Activated naive CD4-positive, alpha-beta T cell (primary cell): ENCODE measurements at places on chromosomes 4 and X.

DNA sequence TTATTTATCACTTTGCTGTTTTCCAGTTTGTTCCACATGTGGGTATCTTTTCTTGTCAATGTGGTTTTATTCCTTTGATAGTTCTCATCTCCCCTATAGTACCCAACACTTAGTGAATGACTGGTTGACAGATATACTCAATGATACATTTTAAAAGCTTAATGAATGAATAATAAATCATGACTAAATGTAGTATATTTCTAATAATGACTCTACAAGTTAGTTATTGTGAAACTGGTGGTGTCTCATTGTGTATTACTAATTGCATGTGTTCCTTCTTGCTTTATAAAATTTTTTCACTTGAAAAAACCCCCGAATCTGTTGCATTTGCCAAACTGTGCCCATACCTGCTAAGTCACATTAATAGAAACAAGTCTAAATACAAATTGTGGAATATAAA is 95.4 kb downstream of the MBNL3 start:
- no peak for DNase-seq

- DNase-seq, result no peak
These were observed 472.5 kb upstream of the NR3C2 start for GRCh38 chr4:148914734-148915133.

DNA sequence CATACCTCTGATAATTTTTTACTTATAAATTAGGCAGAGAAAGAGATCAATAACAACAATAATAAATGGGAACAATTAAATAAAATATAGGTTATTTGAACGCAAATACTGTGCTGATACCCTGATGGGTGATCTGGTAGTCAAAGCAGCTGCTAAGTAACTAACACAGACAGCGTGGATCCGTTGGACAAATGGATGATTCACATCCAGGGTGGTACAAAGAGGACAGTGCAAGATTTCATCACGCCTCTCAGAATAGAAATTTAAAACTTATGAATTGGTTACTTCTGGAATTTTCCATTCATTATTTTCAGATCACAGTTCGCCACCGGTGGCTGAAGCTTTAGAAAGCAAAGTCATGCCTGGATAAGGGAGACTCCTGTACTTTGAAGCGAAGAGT is 1066.0 kb upstream of the ADGRL3 start:
- no peak for DNase-seq

- no peak for DNase-seq
These were observed 635.9 kb upstream of the FRG1 start for GRCh38 chr4:189304809-189305208.

GRCh38 chr4:128571747-128572146 is 237.8 kb upstream of the JADE1 start:
- DNase-seq, result no peak

DNA sequence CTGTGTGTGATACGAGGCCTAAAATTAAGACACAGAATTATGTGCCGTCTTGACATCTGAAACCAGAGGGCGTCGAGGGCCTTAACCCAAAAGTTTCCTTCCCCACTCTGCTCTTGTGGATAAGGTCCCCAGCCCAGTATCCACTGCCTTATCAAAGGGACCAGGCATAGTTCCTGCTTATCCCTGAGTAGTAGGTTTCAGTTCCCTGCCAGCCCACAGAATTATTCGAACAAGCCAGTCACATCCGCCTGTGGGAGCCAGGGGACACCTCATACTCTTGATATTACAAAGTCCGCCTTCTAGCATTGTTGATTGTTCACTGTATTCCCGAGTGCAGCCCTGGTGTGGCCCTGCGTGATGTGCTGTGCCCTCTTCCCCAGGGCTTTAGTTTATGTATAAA is 5.4 kb upstream of the MMRN1 start:
- no peak for DNase-seq

- DNase-seq, result no peak
These were observed at the start of gene PCDH7 for GRCh38 chr4:30720021-30720660. Gene PCDH7 (plus strand): TSS chr4:30720369. CDS start chr4:30721423, 1,054 bp downstream.

DNA sequence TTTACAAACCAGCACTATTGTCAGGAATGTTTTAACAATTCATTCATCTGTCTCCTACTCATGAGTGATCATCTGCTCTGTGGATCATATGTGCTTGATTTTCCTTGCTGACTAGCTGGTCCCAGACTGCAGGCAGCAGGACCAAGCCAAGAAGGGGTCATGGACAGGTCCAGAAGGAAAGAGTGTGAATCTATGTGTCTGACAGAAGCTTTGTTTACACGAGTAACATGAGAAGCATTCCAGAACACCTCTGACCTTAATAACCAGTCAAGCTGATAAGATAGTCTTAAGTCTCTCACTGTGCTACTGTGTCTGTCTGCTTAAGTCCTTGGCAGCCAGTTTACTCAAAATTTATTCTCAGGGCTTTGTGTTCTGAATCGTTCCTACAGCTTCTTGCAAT is 39.0 kb downstream of the GUCY1A1 start:
- DNase-seq, result no peak

DNA sequence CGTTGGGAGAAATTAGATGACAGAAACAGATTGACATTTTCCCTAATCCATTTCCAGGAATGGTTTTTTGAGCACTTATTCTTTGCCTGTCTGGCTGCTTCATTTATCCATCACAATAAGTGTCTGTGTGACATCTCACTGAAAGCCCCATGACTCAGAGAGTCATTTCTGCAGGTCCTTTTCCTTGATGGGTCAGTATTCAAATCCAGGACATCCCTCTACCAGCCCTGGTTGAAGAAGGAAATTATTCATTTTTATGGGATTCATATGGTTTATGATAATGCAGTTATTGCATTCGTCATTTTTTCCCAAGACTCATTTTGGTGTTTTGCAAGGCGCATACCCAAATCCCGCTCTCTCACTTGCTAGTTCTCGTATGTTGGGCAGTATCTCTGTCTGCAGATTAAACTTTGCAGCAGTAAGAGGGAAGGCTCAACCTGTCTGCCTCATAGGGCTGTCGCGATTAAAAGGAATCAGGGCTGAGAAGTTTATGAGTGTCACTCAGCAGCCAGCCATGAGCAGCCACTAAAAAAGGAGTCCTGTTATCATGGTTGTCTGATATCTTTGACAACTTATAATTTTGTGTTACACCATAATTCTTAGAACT is 44.0 kb downstream of the GYG2 start:
- DNase-seq, result no peak

GRCh38 chrX:24761306-24761705 is 67.6 kb downstream of the POLA1 start:
- DNase-seq, result no peak

DNA sequence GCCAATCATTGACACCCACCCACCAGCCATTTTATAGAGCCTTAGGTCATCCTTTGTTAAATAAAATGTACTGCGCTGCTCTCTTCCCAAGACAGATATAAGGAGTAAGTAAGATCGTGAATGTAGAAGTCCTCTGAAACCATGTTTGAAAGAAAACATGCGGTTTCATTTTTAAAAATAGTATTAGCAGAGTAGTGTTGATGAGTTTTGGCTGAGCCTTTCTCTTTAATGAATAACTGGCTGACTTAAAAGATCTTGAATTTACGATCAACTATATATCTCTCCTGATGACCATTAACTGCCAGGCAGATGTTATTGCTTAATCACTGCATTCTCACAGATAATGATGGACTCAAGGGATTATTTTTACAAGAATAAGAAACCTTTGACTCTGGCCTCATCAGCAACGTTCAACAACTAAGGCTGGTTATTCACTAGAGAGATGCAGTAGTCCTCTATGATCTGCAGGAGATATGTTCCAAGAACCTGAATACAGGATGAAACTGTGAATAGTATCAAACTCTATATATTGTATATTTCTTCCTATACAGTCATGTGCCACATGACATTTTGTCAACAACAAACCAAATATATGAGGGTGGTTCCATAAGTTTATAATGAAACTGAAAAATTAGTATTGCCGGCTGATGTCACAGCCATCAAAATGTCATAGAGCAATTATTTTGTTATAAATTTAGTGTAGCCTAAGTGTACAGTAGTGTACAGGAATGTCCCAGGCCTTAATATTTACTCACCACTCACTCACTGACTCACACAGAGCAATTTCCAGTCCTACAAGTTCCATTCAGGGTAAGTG is 80.8 kb downstream of the FAM13A start:
- no peak for DNase-seq

DNA sequence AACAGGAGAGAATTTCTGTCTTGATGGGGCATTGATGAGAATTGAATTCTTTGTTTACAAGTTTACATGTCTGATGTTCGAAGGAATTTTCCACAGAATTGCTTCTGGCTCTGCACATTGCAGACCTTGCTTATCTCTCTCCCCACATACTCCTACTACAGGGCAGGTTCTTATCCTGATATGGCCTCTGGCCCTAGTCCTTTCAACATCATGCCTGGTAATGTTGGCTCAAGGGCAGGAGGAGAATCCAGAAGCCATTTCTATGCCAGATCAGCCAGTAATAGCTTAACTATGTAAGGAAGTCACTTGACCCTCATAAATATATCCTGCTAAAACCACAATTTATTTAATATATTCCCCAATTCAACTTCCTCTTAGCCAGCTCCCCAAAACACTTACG is 24.3 kb upstream of the TSPAN5 start:
- no peak for DNase-seq

DNA sequence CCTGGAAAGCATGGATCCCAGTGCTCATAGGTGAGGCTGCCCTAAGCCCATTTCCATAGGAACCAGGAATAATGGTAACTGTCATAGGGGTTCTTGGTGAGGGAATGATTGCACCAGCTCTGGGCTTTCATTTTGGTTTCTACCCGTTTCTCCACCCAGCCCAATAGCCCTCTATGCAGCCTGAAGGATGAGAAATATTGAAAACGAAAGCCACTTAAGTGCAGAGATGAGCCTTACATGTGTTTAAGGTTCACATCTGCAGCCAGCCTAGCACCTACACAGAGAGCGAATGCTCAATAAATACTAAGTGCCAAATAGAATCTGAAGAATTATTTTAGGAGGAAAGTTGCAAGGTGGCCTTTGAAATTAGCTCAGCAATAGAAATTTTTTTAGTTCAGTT is 60.4 kb downstream of the MCF2 start:
- no peak for DNase-seq

DNA sequence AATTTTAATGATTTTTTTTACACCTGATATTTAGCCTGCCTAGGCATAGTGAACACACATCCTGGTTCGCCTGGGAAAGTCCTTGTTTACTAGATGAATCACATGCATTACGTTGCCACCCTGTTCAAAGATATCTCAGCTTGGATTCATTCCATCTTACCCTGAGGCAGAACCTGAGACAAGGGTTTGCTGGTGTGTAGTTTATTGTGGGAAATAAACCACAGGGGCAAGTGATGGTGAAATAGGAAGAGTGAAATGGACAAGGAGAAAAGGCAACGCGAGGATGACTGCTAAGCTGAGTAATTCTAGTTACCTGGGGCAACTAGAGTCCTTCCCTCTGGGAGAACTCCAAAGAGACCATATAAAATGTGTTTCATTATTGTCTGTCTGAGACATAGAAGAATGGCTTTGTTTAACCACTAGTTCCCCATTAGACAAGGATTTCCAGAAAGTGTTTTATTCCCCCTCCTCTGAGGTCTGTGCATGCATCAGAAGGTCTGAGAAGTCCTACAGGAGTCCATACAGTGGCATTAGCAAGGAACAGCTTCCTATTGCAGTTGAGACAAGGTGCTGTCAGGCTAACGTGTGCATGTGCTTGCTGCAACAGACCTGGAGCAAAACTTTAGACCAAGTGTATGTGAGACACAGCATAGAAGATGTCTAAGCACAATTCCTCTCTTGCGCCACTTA is 797.3 kb upstream of the FRG1 start:
- no peak for DNase-seq

- DNase-seq, result no peak
These were observed 33.9 kb downstream of the PSAPL1 start for GRCh38 chr4:7400671-7401298.

DNA sequence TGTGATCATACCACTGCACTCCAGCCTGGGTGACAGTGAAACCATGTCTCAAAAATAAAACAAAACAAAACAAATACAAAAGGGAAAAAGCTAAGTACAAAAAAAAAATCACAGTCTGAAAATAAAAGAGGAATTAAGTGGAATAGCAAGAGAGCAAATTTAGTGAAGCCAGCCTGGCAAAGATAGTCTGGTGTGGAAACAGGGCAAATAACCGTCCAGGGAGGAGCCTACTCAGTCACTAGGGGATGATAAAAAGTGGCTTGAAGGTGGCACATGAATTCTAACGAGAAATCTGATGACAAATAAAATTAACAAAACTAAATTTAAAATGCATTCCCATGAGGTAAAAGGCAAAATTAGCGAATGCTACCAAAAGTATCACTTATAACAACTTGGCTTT is 8.2 kb downstream of the PDGFC start:
- DNase-seq, result no peak

- DNase-seq, result no peak
These were observed 91.9 kb upstream of the KLHL13 start for GRCh38 chrX:118208481-118208880.

DNA sequence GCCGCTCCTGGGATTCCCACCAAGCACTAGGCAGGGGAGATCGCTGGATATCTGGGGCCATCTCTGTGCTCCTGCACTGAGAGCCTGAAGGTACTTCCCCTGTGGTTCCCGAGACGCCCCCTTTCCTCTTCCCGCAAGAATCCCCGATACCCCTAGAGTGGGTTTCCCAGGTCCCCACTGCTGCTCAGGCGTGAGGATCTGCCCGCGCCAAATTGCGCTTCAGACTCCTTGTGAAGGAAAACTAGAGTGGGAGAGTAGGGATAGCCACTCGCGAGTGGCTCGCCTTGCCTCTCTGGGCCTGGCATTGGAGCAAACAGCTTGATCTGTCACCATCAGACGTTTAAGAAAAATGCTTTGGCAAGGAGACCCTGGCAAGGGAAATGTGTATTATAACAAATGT is 1.5 kb downstream of the IL1RAPL2 start:
- DNase-seq, result no peak
